ENCODE measurements at places on chromosomes 12 and 14.

DNA sequence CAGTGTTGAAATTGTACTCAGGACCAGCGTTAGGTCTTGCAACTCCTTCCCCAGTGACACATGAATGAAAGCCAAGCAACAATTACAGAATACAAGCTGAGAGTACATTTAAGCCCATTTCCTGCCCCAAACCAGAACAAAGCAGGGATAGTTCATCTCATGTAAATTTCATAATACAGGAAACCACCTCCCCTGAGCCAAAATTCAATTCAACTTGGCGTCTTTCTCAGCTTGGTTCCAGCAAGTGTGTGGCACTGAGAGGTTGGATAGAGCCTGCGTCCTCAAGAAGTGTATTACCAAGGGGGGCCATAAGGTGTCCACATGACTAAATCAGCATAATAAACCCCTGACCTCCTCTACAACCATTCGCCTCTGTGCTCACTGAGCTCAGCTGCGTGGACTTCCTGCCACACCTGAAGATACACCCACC lies 278.9 kb upstream of the CRY1 start:
- no peak for DNase-seq

DNA sequence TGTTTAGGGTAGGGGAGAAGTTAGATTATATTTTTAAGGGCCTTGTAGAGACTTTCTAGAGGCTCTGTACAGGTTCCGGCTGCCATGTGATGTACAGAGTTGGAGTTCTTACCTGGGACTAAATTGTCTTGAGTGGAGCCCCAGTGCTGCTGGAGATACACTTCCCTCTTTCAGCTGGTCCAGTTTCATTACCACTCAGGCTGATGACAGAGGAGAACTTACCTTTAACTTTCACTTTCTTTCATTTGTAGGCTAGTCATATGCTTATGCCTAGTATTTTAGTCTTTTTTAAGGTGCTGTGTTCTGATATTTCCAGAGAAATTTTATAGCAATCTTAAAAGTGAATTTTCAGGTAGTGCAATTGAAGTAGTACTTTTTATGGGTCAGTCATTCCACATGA lies 117.3 kb downstream of the ERC1 start:
- DNase-seq: no peak

DNA sequence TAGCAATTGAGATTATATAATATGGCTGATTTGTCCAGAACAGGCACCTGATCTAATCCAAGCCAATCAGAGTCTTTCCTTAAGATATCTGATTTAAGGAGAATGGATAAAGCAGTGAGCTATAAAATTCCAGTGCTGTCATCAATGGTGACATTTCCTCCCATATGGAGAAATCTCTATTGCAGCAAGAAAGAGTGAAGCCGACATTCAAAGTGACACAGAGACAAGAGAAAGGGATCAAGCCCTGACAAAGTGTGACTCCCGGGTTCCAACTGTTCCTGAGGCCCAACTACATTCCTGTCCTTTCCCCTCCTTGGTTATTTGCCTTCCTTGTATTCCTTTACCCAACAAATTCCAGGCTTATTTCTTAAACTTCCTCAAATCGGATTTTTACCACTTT lies 430.0 kb upstream of the SOX5 start:
- no peak for DNase-seq

DNA sequence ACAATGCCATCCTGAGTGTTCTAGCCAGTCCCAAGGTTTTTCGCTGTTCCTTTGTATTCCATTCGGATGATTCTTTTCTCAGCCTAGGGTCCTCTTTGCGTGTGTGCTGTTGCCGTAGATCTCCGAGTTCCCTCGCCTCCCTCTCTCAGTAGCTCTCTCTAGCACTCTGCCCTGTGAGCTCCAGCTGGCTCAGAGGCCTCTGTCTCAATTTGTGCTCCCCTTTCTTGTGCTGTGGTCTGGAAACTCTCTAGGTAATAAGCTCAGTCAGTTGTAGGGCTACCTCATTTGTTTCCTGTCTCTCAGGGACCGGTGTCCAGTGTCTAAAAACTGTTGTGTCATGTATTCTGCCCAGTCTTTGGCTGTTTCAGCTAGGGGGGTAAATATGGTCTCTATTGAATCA lies 179.3 kb downstream of the PCNX1 start:
- DNase-seq: no peak

- DNase-seq: peak; percentile 62
Observed at GRCh38 chr12:121799842-121800693, 3.7 kb upstream of the SETD1B start.

GRCh38 chr12:104309446-104309993 lies 6.0 kb downstream of the EID3 start:
- no peak for DNase-seq

DNA sequence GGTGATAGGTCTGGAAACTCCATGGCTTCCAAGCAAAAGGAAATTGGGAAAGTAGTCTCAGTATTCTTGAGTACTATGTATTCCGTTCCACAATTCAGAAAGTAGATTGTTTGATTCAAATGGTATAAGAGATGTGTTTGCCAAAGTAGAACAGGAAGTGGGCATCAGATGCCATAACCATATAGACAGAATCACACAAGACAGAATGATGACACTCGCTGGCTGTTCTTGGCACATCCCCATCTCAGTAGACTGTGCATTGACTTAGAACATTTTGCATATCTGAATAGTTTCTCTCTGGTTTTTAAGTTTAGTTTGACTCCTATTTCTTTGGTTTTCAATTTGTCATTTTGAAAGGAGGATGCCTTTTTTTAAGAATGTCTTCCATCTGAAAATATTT lies 221.1 kb upstream of the RGS6 start:
- DNase-seq: no peak

DNA sequence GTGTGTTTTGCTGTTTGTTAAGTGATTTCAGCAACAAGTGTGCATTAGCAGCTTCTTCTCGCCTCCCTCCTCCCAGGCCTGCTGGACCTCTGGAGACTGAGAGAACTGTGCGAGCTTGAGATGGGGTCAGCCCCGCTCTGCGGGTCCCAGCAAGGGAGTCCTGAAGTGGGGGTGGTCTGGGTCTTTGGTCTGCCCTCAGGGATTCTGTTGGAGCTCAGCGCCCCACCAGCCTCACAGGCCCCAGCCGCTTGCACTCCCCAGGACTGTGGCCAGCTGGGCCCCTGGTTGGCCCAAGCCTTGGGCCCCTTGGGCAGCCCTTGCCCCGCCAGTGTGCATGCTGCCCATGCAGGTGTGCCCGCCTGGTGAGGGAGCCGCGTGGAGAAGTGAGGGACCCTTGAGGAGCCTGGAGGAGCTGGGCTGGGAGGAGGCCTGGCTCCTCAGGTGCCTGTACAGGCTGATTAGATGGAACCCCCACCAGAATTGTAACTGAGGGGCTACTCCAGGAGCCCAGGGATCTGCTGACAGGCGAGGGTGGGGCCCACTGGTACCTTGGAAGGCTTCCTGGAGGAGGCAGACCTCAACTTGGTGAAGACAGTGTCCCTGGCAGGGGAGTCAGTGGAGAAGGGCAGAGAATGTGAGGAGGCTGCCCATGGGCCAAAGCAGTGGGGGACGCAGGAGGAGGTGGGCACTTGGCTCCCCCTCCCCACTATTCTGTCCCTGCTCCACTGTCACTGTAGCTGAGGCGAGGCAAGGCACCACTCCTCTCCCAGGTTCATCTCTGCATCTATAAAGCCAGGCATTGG lies 56.7 kb downstream of the BEGAIN start:
- DNase-seq: no peak

- DNase-seq: no peak
Observed at GRCh38 chr12:7557227-7557626, 53.6 kb upstream of the CD163 start.

- no peak for DNase-seq
Observed at GRCh38 chr12:66354291-66354690, 52.0 kb downstream of the HELB start.

GRCh38 chr12:91982946-91983345 lies 162.7 kb downstream of the BTG1 start:
- no peak for DNase-seq

DNA sequence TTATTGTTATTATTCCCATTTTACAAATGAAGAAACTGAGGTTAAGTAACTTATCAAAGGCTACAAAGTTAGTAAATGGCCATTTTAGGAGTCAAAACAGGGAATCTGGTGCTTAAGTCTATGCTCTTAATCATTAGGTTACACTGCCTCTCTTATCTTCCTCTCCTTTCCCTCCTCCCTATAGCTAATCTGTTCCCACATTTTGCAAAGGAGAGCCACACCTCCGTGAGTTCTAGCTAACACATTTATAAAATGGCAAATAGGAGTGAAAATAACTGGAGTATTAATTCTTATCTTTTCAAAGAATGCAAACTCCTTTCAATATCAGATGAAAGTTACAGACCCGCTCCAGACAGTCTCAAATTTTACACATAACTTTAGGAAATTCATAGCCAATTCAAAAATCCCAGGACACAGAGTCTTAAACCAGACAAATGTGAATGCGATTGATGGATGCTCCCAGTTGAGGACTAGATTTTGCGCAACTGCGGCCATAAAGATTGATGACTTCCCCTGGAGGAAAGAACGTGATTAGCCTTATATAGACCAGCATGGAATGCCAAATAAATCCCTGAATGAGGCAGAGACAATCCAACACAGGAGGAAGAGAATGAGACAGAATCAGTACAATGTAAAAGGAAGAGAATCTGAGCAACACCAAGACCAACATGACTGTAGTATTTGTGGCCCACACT lies 225.0 kb upstream of the ARID2 start:
- no peak for DNase-seq

- no peak for DNase-seq
Observed at GRCh38 chr14:91138511-91139359, 24.9 kb downstream of the DGLUCY start.

DNA sequence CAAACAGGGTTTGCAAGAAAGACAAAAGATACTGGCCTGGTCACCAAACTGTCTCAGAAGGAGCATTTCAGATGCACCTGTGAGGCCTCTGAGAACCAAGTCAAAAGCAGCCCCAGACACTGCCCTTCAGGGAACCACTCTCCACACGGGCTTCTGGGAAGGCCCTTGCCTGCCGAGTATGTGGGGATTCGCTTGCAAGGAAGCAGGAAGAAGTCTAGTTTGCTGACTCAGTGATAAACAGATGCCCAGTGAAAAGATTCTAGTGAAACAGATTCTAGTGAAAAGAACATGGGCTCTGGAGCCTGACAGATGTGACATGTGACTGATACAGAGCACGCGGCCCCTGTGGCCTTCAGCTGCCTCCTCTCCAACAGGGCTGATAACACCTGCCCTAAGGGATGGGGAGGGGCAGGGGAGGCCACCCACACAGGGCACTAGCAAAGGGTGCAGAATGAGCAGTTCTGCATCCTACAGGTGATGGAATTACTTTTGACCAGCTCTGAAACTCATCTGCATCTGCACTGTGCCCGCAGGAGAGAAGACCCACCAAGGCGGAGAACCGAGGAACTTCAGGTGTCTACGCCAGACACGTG lies 19.1 kb downstream of the AMN start:
- DNase-seq: no peak

DNA sequence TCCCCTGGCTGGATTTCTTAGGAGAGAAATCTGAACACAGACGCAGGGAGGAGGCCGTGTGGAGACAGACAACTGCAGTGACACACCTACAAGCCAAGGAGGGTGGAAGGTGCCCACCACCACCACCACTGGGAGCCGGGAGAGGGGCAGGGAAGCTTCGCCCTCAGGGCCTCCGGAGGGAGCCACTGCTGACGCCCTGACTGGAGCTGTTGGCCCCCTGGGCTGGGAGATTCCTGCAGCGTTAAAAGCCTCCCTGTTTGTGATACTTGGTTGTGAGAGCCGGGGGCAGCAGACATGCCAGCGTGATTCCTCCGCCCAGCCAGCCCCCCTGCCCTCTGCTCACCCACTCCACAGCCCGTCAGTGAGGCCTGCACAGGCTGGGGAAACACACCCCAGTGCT lies 72.0 kb downstream of the CHGA start:
- DNase-seq: no peak

DNA sequence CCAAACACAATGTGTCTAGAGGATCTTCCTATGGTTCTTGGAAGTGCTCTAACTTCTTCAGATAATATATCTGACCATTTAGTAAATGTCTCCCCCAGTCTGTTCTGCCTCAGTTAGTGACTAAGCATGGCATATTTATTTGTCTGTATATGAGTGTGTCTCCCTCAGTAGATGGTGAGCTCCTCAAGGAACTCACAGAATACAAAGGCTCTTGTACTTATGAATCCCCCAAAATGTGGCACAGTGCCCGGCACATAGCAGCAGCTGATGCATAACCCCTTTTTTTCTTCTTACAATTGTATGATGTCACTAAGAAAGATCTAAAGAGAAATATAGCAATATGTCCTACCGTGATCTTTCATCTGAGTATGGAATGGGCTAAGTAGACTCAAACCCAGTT lies 264.7 kb upstream of the PRICKLE1 start:
- no peak for DNase-seq

DNA sequence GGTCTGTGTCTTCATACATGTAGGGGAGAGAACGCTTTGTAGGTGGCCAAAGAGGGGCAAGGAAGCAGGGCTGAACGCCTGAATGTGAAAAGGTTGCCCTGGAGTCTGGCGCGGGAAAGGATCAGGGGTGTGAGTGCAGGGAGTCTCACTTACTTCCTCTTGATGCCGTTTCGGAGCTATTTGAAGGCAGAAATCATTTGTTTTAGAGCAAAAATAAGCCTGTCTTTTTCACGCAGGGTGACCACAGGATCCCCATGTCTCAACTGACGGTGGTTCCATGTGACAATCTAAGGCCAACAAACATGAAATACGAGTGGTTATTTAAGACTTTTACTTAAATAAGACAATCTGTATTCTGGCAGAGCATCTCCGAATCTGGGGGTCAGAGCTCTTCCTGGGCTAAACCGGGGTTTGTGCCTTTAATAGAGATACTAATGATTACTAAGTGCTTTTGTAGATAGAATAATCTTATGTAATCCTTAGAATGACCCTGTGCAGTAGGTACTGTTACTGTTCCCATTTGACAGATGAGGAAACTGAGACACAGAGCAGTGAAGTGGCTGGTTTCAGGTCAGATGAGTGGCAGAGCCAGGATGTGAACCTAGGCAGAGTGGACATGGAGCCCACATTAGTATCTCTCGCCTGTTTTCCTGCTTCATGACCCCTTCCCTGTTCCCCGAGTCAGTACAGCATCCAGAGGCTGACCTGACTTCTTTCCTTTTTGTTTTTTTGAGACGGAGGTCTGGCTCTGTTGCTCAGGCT lies 1.9 kb downstream of the BRI3BP start:
- DNase-seq: no peak

DNA sequence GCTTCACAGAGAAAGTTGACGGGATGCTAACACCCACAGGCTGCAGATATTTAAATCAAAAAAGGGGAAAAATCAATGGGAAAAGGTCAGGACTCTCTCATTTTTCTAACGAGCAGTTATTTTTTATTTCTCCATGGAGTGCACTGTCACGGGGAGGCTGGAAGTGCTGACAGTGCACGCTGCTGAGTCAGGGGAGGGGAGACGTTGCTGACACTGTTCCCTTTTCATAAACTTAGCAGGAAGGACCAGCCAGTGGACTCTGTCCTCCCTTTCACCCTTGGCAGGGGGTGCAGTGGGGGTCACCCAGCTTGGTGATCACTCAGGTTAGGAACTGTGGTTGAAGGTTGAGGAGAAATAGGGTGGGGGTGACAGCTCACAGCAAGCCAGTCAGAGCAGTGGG lies 65.6 kb upstream of the FUT8 start:
- no peak for DNase-seq

GRCh38 chr12:50322206-50322605 lies 38.9 kb upstream of the LIMA1 start:
- DNase-seq: no peak

GRCh38 chr14:62301080-62301479 lies 538.9 kb downstream of the SNAPC1 start:
- DNase-seq: no peak

All from activated CD4-positive, CD25-positive, alpha-beta regulatory T cell (primary cell).